SK-N-MC (cell line): ENCODE measurements at places on chromosomes 7 and 10.

GRCh38 chr7:116443101-116443523 lies 56.4 kb upstream of the CAV2 start:
- DNase-seq: no peak

DNA sequence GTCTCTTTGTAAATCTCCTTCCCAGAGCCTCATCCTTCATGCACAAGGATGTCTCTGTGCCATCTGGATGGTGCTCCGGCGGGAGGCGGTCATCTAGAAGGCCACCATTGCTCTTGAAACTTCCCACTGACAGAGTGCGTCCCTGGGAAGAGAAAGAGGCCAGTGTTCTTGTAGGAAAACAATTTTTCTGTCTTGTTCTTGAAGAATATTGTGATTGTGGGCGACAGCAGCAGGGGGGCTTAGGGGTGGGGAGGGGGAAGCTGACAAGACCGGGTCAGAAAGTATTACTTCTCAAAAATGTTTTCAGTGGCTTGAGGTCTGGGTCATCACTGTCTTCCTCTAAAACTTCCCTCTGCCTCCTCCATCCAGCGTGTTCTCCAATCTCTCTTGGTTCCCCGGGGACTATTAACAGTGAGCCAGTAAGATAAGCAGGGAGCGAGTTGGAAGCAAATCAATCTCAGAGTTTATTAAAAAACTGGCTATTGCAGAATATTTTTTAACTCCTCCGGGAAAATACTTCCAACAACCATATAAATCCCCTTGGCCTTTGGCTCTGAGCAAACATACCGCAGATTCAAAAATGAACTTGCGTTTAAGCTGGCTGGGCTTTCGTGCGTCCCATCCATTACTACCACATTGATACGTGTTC lies 597.8 kb upstream of the MGMT start:
- no peak for DNase-seq

GRCh38 chr7:114504586-114504985 lies 90.0 kb downstream of the FOXP2 start:
- DNase-seq: no peak

GRCh38 chr10:114513381-114513792 lies 109.1 kb upstream of the AFAP1L2 start:
- no peak for DNase-seq

DNA sequence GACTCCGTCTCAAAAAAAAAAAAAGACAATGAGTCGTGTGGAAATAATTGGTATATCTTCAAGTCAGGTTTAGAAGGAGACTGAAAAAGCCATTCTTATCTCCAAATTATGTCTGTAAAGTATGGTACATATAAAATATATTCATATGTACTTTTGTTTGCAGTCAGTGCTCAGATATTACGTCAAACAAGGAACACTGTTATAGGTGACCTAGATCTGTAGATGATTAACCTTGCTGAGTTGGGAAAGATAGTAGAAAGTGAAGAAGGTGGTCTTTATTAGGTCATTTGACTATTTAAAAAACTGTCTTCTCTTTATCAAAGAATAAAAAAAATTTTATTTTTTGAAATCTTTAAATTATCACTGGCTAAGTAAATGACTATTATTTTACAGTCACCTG lies 44.9 kb upstream of the CYP26C1 start:
- DNase-seq: no peak

- DNase-seq: no peak
Measured at GRCh38 chr7:33550979-33551378, 354.4 kb upstream of the BMPER start.

DNA sequence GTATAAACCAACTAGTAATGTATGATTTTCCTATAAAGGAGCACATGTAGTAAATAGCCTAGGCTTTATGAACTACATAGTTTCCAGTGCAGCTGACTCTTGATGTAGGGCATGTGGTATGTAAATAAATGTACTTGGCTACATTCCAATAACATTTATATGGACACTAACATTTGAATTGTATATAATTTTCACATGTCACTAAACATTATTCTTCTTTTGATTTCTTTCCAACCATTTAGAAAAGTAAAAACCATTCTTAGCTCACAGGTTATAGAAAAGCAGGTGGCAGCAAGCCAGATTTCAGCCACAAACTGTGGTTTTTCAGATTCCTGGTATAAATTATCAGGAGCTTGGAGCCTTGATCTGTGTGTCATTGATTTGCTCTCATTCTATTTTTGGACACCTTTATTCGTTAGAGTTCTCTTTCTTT lies 1182.0 kb downstream of the CNTNAP2 start:
- DNase-seq: peak; percentile 64

DNA sequence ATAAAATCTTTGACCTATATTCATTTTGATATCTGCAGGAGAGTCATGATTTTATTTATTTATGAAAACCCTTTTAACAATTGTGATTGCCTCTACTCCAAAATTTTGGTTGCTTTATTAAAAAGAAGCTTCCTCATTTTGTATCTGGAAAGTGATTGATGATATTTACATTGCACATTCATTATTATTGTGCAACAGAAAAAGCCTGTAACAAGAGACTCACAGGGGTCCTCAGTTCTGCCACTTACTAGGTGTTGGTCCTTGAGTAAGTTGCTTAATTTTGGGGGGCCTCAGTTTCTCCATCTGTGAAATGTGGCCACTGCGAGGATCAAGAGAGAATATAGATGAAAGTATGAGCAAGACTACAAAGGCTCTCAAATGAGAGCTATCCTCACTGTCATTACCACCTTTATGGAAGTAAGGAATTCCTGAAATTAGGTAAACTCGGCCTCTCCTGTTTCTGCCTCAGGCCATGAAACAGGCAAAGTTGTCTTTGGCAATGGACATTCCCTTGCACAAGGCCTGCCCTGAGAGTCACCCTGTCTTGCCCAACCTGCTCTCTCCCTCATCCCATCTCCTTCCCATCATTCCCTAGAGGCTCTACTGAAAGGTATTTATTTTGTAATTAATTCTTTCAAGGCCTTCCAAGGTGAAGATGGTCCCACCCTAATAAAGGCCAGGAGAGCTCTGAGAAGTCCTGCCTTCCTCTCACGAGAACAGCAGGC lies 66.1 kb upstream of the ABLIM1 start:
- no peak for DNase-seq

DNA sequence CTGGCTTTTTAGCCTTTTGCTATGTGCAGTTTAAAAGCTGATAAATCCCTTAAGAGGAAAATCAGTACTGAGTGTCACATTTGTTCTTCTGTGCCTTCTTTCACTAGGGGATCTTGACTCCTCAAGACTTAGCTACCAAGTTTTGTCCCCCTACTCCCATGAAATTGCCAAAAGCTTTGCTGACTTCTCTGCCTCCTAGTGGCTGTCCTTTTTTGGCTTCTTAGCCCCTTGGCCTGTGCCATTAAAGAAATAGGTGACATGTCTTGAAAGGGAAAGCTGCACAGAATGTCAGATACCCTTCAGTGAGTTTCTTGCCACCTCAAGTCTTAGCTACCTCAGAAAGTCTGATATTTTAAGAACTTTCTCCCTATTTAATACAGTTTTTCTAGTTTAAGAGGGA lies 10.5 kb downstream of the MKLN1 start:
- DNase-seq: no peak
